Stimulated activated CD8-positive, alpha-beta memory T cell treated with anti-CD3 and anti-CD28 coated beads, Interleukin-4, amount 100 ng/mL, for 1 hour (primary cell): ENCODE measurements at places on chromosomes 1 and 21.

GRCh38 chr1:156045076-156045475 lies 8.5 kb downstream of the UBQLN4 start:
- no peak for DNase-seq

DNA sequence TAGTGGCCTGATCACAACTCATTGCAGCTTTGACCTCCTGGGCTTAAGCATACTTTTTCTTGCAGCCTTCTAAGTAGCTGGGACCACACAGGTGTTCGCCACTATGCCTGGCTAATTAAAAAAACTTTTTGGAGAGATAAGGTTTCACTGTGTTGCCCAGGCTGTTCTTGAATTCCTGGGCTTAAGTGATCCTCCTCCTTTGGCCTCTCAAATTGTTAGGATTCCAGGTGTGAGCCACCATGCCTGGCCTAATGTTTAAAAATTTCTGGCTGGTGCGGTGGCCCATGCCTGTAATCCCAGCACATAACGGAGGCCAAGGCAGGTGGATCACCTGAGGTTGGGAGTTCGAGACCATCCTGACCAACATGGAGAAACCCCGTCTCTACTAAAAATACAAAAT lies 24.4 kb downstream of the YTHDF2 start:
- no peak for DNase-seq

GRCh38 chr1:193538680-193539079 lies 352.3 kb upstream of the B3GALT2 start:
- no peak for DNase-seq

GRCh38 chr1:110718452-110718851 lies 43.7 kb upstream of the KCNA3 start:
- no peak for DNase-seq

DNA sequence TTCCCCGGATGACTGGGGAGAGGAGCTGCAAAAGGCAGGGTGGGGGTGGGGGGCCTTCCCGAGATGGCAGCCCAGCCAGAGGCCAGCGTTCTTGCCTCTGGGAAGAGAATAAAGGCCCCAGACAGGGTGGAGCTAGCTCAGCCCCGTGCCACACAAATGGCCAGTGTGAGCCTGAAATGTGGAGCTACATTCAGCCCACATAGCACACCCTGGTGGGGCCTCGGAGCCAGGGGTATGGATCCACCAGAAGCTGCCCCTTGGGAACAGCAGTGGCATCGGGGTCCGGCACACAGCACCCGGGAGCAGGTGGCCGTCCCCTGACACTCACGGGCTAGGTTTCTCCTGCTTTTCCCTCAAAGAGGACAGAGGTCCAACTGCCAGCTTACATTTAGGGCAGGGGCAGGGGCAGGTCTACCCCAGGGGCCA lies 93.9 kb downstream of the PDE9A start:
- DNase-seq = no peak

DNA sequence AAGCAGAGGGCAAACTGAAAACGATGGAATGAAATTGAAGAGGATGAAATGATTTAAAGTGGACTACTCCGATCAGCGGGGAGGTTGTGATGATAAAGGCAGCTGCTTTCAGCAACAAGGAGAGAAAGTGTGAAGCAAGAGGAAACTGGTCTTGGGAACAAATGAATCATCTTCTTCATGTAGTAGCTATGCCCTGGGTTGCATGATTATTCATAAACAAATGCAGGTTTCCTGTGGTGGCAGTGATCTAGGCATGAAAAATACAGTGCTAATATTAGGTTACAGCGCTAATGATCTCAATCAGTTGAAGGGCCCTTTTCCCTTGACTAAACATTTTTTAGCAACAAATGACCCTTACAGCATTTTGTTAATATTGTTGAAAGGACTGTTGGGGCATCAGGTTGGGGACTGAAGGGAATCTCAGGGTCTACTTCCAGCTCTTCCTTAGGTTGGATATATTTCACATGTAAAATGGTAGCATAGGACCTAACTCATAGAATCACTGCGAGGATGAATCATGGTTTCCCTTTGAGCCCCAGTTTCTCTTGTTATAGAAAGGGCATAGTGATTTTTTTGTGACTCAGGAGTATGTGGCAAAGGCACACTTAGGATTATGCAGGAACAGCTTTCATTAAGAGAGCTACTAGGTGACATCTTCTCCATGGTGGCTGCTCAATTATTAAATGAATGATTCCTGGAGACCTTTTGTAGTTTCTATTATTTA lies 1.9 kb upstream of the ZFYVE9 start:
- no peak for DNase-seq

DNA sequence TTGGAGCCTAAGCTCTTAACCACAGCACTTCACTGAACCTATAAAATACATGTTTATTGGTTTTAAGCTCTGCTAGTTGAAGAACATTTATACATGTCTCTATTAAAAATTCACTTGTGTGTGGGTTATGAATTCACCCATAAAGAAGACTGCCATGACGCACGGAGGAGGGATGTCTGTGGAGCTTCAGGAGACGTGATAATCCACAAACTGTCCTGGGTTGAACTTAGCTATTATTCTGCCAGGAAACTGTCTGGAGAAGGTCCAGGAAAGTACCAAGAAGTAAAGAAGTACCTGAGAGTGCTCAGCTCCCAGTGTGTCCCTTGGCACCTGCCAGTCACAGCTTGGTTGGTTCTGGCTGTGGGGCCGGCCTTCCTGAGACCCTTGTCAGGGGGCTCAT lies 56.3 kb downstream of the DDR2 start:
- DNase-seq = no peak

DNA sequence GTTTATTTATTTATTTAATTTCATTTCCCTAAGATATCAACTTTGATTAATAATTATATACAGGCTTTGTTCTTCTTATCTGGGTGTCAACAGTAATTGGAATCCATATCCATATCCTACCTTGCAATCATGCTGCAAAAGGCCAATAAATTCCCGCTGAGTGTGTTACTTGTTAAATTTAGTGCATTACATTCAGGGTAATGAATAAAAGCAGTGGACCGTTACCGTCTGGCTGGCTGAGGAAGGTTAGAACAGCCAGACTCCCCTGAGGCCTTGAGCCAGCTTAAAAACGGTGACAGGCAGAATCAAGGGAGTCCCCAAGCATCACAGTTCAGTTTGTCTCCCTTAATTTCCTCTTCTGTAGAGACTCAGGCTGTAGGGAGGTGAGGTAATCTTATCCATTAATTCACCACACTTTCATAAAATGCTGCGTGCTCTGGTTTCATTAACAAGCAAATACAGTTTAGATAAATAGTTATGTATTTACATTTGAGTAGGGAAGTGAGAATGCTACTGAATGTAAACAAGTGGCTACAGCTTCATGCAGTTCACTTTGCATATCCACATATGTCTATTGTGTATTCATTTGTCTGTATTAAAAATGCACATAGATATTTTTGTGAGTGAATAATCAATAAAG lies 888.2 kb upstream of the CXADR start:
- no peak for DNase-seq

DNA sequence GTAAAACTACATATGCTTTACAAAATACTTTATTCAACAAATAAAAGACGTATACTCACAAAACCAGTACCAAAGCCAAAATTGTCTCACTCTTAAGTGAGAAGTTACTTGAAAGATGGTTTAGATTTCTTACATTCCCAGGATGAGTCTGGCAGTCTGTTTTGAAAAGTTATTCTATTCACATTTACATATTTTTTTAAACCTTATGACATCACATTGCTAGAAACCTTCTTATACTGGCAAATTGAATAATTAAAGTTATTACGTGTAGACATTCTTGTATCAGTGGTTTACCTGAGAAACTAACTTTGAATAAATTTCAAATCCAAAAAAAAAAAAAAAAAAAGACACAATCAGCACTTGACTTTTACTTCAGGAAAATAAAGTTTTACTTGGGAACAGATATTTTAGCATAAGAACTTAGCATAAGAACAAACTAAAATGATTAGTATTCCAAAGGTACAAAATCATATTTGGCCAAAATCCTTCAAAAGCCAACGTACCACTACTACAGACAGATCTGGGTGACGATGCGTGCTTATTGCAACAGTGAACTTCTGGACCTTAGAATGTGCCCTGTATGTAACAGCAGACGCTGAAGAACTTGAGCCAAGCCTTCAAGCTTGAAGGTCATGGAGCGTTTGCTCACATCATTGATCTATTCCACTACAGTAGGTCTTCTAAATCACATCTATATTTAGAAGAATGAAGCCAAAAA lies 2.5 kb downstream of the CDC42BPA start:
- DNase-seq = no peak

DNA sequence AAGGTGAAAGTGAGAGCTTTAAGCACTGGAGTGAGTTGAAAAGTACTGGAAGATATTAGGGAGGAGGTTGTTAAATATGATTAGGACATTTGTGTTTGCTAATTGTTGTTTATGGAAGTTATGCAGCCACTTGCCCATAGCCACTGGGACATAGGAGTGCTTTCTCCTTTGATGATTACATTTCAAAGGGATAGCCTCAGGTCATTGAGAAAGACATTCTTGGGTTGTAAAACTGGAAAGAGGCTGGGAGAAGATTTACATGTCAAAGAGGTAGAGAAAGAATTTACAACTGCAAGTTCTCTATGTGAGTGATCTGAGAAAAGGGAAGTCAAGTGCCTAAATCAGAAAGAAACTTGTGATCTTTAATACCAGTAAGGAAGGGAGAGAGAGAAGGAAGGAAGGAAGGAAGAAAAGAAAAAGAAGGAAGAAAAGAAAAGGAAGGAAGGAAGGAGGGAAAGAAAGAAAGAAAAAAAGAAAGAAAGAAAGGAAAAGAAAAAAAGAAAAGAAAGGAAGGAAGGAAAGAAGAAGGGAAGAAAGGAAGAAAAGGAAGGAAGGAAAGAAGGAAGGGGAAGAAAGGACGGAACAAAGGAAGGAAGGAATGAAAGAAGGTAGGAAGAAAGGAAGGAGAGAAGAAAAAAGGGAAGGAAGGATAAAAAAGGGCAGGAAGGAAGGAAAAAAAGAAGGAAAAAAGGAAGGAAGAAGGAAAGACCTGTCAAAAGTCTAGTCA lies 284.6 kb upstream of the DPYD start:
- no peak for DNase-seq

DNA sequence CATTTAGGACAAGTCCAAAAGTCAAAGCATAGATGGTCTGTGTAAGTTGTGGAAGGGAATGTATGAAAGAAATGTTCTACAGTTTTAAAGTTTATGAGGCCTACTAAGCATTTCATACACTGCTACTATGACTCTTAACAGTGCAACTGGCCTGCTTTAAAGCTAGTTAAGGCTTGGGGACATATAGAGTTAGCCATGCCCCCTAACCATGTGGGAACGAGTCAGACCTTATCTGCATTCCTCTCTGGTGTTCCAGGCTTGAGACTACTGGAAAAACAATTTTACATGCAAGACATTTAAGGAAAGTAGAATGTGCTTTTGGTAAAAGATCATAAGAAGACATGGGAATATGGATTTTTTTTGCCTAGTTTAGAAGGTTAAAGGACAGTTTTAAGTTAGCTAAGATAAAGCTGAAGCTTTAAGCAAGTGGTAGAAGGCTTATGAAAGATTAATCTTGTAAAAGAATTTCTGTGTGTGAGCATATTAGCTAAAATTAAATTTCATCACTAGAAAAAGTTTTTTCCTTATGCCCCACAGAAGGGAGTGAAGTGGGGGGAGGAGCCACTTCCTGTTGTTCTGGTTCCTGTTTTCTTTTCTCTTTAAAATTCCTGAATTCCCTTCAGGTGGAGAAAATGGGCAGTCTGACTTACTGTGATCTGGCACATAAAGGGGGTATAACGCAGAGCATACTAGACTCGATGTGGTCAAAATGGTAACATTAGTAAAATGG lies 8.9 kb upstream of the CD48 start:
- no peak for DNase-seq

- no peak for DNase-seq
These were observed 243.0 kb downstream of the PDE4B start for GRCh38 chr1:66035616-66036245.

DNA sequence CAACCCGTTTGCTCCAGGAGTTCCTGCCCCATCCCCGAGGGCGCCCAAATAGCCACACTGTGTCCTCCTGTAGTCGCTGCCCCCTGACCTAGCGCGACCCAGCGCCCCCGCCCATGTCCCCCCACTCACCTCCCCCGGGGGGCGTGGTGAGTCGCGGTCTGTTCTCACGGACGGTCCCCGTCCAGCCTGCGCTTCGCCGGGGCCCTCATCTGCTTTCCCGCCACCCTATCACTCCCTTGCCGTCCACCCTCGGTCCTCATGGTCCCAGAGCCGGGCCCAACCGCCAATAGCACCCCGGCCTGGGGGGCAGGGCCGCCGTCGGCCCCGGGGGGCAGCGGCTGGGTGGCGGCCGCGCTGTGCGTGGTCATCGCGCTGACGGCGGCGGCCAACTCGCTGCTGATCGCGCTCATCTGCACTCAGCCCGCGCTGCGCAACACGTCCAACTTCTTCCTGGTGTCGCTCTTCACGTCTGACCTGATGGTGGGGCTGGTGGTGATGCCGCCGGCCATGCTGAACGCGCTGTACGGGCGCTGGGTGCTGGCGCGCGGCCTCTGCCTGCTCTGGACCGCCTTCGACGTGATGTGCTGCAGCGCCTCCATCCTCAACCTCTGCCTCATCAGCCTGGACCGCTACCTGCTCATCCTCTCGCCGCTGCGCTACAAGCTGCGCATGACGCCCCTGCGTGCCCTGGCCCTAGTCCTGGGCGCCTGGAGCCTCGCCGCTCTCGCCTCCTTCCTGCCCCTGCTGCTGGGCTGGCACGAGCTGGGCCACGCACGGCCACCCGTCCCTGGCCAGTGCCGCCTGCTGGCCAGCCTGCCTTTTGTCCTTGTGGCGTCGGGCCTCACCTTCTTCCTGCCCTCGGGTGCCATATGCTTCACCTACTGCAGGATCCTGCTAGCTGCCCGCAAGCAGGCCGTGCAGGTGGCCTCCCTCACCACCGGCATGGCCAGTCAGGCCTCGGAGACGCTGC lies 1.1 kb downstream of the HTR6 start:
- DNase-seq = no peak

DNA sequence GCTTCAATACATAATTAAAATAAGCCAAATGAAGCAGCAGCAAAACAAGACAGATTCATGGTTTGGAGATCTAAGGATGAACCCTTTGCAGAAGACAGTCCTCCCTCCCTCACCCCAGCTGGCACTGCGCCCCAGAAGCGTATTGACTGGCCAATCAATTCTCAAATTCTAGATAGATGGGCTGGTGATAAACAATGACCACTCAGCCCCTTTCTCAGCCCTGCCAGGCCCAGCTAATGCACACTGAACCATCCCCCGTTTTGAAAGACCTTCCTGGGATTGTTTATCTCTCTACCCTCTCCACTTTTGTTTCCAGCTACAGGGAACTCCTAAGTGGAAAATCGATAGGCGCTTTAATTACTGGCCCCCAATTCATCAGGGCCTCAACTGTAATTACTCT lies 29.0 kb downstream of the TNR start:
- DNase-seq = no peak
